ENCODE measurements at places on chromosomes 11 and 22.

- DNase-seq = no peak
Measured at GRCh38 chr22:43515902-43516301, 104.1 kb downstream of the MPPED1 start.

GRCh38 chr11:10823152-10823579 is 14.4 kb upstream of the EIF4G2 start:
- no peak for DNase-seq

DNA sequence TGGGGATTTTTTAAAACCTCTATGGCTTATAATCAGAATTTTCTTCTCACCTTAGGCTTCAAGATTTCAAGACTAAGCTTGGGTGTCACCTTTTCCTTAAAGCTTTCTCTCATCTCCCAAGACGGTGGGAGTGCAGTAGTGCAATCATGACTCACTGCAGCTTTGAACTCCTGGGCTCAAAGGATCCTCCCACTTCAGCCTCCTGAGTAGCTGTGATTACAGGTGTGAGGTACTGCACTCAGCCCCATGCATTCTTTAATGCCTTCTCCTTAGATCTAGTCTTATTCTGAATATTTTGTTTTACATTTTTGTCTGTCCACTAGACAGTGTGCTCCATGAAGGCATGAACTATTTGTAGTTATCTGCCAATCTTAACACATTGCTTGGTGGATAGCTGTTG is 55.7 kb upstream of the FAT3 start:
- DNase-seq = no peak

DNA sequence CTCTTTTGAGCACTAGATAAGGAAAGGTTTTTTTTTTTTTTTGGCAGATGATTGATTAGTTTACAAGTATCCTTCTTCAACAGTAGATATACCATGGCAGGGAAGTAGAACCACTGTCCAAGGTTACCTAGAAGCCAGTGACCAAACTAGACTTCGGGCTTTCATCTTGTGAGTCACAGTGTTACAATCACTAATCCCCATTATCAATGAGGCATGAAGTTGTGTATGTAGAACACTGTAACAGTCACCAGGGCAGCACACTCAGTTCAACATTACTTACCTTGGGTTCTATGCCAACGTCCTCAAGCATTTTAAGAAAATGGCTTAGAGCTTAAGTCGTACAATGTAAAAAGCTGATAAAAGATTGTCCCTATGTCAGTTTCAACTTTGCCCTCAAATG is 430.9 kb downstream of the ETS1 start:
- no peak for DNase-seq

DNA sequence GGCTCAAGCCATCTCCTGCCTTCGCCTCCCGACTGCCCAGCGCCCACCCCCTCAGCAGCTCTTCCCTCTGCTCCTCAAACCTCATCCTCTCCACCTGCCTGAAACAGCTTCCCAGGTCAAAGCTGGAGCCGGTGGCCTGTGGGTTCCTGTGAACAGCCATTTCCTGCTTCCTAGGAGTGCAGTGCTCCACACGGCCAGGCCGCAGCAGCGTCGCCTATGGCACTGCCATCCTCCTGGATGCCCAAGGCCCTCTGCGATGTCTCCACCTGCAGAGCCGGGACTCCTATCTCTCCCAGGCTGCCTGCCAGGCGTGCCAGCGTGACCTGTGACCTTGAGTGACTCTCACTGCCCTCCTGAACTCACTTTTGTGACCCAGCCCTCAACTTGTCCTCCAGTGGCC is 24.6 kb downstream of the PPM1F start:
- DNase-seq = no peak

DNA sequence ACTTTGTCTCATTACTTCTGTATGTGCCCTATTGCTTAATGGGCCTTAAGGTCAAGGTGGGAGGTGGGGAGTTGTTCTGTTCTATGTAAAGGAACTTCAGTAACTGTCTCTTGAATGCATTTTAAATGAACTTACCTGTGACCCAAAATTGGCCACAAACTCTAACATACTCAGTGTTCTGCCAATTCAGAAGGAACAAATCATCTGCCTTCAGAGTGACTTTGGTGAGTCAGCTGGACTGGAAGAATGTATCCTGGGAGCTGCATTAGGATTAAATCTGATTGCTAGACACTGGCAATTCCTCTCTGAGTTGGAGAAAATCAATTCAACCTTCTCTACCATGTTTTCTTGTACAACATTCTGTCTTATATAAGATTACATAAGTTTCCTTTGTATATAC is 1104.8 kb downstream of the DLG2 start:
- DNase-seq = no peak

DNA sequence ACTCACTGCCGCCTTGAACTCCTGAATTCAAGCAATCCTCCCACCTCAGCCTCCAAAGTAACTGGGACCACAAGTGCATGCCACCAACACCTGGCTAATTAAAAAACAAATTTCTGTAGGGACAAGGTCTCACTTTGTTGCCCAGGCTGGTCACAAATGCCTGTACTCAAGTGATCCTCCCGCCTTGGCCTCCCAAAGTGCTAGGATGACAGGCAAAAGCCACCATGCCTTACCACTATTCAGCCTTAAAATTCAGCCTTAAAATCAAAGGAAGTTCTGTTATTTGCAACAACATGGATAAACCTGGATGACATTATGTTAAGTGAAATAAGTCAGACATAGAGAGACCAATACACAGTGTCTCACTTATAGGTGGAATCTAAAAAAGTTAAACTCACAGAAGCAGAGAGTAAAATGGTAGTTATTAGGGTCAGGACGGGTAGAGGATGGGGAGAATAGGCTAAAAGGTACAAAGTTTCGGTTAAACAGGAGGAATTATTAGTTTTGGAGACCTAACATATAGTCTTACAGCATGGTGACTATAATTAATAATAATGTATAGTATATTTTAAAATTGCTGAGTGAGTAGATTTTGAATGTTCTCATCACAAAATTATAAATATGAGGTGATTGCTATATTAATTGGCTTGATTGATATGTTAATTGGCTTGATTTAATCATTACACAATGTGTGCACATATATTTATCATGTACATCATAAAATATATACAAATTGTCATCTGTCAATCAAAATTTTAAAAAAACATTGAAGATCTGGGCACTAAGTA is 6.2 kb upstream of the ZNF280A start:
- DNase-seq = no peak

- DNase-seq = no peak
Measured at GRCh38 chr11:31445621-31446020, 63.8 kb downstream of the IMMP1L start.

DNA sequence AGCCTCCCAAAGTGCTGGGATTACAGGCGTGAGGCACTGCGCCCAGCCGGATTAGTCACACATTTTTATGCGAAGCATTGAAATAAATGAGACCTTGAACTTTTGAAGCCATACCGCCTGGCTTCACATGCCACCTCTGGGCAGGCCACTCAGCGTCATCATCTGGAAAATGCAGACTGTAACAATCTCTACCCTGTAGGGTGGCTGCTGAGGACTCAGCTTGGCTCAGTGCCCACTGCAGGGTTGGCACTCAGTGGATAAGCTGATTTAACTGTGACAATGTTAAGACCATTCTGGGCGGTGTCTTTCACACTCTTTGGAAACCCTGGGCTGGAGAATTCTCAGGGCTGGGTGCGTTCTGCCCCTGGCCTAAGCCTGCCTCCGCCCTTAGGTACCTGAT is 8.5 kb downstream of the SH3BP1 start:
- DNase-seq = no peak

DNA sequence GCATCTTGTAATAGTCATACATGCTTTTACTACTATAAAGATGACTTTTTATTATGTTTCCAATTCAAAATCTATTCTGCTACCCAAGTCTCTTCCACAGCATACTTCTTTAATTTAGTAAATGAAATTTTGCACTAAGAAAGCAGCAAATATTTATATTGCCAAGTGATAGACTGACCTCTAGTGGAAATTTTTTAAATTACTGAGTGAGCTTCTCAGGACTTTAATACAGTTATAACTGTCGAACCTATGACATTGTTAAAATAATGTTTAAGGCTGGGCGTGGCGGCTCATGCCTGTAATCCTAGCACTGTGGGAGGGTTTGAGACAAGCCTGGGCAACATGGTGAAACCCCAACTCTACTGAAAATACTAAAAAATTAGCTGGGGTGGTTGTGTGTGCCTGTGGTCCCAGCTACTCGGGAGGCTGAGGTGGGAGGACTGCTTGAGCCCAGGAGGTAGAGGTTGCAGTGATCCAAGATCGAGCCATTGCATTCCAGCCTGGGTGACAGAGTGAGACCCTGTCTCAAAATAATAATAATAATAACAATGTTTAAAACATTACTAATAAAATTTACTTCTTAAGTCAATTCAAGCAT is 27.3 kb downstream of the STK33 start:
- no peak for DNase-seq

- no peak for DNase-seq
Measured at GRCh38 chr11:111512296-111513239, at the start of gene BTG4. Gene BTG4, minus strand, starts transcription at chr11:111512386. Its CDS starts 13,610 bp downstream, at chr11:111498776.

GRCh38 chr22:50206599-50206998 is 5.8 kb downstream of the SELENOO start:
- DNase-seq = no peak

DNA sequence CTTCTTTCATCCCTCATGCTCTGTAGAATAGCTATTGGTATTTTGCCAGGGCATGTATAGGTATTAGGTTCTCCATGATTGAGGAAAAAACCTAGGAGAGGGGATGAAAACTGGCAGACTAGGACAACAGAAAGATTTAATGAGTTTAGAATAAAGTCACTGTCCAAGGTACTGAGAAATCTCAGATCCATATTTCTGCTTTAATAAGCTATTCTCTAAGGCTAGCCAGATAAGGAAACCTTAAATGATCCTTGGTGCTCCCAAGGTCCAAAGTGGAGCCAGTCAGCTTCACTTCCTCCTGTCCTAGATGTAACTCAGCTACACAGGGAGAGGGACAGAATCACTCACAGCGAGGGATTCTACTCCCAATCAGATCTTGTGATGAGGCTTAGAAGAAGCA is 13.7 kb upstream of the CSNK2A3 start:
- DNase-seq = no peak

DNA sequence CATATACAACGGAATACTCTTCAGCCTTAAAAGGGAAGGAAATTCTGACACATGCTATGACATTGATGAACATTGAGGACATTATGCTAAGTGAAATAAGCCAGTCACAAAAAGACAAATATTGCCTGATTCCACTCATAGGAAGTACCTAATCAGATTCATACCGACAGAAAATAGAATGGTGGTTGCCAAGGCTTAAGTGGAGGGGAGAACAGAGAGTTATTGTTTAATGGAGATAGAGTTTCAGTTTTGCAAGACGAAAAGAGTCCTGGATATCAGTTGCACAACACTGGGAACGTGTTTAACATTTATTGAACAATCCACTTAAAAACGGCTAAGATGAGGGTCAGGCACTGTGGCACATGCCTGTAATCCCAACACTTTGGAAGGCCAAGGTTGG is 45.6 kb upstream of the HIPK3 start:
- no peak for DNase-seq

DNA sequence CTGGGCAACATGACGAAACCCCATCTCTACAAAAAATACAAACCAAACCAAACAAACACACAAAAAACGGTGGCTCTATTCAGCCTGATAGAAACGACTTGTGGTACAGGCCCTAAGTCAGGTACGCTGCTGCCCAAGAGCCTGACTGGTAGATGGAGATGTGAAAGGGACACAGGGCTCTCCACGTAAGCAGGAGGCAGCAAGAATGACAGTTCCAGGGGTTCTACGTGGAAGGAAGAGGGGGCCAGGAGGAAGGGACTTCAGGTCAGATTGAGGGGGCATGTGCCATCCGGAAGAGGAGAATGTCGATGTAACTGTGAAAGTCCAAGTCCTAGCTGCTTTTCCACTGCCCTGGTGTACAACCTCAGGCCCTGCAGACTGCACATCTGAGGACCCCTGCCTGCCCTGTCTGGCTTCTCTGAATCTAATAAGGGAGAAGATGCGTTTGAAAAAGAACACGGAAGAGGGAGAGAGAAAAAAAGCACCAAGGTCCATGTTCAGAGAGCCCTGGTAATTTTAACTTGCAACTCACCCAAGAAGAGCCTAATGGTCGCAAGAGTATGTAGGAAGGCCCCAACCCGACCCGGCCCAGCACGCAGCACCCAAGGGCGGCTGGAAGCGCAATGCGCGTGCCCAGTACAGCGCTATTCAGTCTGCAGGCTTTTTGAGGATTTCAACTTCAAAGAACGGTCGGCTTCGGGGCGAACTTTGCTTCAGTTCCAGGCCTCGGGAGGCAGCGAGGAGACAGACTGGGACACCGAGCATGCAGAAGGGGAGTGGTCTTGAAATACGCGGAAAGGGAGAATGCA is 909 bp upstream of the ZNRD2 start:
- peak; percentile 54 for DNase-seq

DNA sequence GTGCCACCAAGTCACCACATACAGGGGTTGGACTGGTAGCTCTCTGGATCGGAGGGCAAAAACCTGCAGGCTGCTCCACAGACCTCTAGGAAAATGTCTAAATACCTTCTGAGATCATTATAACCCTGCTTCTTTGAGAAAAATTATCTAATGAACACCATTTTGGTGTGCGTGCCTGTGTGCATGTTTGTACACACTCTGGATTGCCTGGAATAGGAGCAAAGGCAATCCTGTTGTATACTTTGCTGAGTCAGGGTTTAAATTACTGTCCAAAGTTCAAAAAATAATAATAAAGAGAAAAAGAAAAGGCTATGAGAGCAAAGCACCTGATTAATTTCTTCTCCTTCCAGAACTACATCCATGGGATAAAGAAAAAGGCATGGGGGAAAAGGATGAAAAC is 11.0 kb downstream of the JAML start:
- no peak for DNase-seq

- DNase-seq = no peak
Measured at GRCh38 chr11:94673951-94674491, 94.1 kb upstream of the AMOTL1 start.
